ENCODE measurements at places on chromosomes 1 and 21.
A peak's percentile ranks its signal among the peaks of the same experiment; 100 is the strongest.

- no peak for DNase-seq
Measured at GRCh38 chr1:172500207-172500606, 32.7 kb upstream of the SUCO start.

- no peak for DNase-seq
Measured at GRCh38 chr1:64975127-64975526, 8.8 kb upstream of the JAK1 start.

- no peak for DNase-seq
Measured at GRCh38 chr1:66147226-66147835, 354.6 kb downstream of the PDE4B start.

DNA sequence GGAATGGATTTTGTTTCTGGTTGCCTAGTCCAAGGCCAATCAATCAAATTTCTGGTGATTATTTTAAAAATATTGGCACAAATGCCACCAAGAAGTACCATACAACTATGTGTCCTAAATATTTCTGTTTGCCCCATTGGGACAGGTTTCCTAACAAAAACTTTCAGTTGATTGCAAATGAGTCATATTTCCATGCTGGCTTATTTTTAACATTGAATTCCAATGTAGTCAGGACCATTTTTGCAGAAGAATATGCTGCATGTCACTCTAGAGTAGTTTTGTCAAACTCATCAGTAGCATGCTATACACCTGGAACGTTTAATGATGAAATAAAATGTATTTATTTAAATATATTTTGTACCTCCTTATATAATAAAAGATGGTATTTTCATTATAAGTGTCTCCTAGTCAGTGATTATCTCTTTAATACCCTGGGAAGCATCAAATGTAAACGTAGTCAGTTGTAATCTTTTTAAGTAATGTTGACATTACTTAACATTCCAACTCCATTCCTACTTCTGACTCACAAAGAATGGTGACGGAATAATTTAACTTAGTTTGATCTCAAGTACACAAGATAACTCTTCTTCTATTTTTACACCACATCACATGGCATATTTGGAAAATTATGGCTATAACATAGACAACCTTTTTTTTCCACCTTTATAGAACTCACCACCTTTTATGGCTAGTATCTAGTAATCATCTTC is 39.0 kb upstream of the USH2A start:
- no peak for DNase-seq

DNA sequence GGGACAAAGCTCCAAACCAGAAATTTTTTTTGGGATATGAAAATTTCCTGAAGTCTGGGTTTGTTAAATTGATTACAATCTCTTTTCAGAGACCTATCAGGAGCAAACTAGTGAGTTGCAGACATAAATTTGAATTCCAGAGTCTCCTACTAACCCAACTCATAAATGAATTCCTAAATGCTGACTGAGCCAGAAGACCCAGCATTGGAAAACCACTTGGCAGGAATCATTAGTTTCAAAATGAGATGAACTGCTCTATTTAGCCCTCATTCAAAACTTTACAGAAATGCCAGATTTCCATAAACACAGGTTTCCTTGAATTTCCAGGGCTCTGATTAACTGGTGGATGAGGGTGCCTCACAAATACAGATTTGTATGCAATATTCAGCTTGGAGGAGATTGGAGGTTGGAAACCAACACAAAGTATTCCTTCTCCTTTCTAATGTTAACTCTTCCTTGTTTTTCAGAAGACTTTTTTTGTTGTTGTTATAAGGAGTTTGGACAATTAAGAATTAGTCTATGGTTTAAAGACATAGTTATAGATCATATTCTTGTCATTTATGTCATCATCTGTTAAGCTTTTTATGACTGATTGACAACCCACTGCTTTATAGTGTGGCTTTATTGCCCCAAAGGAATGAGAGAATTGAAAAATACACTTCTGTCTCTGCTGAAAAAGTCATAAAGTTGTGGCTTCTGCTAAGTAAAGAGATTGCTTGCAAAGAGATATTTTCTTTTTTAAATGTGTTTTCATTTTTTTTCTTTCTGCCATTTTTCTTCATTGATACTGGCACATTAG is 222.8 kb downstream of the HLX start:
- no peak for DNase-seq

DNA sequence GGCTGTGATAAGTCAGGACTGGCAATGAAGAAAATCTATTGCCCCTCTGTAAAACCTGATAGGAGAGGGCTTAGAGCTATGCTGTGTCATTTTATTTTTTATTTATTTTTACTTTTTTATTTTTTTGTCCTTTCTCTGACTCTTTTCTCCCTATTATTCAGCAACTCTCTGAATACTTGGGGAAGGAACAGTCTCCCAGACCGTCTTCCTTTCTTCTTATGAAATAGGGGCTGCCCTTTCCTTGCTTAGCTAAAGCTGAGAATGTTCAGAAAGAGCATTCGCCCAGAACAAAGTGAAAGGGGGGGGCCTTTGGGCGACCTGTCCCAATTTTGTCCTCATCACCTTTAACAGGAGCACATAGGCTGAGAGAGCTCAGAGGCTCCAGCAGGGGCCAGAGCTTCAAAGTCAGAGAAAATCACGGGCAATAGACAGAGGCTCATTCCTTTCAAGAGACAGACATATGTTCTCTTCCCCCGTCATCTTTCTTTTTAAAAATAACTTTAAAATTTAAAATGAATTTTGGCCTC is 80.9 kb downstream of the RNF220 start:
- DNase-seq, result no peak

DNA sequence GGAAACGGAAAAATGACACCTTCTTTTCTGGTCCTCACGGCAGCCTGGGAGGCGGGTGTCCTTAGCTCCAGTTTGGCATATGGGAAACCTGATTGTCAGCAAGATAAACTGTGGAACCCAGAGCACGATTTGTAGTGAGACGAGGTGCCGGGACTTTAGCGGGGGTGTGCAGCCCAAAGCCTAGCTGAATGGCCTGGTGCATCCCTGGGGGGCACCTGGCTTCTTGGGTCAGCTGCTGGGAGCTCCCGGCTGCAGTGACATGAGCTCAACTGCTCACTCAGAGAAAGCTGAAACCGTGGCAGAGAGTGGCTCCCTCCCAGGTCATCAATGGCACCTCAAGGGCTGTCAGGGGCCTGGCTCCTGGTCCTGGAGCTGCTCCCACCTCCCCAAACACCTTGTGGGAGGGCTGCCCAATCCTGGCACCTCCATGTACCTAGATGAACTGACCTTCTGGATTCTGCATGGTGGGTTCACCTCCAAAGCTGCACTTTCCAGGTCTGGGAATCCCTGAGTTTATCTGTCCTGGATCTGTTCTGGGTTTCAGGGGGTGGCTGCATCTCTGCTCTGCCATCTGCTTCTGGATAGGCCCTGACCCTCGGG is 260.5 kb downstream of the MATN1 start:
- no peak for DNase-seq

- no peak for DNase-seq
Measured at GRCh38 chr1:238029126-238029525, 138.4 kb upstream of the ZP4 start.

- DNase-seq, result no peak
Measured at GRCh38 chr1:243686159-243686558, 163.9 kb downstream of the AKT3 start.

DNA sequence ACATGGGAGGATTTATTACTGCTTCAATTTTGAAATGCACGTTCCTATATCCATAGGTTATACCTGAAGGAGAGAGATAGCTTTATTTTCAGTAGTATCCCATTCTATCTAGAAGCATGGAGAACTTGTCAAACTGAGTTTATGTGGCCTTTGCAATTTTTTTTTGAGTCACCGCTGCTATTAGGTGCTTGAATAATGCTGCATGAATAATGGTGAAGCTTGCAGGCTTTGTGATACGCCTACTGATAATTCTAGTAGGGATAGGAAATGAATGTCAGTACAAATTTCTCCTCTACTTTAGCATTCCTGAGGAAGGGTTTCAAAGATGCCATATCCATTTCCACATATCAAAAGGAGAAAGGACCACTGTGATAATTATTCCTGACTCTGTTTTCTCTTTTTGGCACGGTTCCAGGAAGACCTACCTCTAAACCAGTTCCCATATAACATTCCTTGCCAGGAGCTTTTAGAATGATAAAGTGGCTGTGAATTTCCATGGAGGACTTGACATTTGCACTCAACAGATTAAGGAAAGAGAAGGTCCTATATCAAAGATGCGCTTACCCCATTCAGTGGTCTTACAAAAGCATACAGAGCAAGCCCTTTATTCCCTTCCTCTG is 83.5 kb downstream of the SPATA46 start:
- no peak for DNase-seq

GRCh38 chr1:153563991-153564390 is 1.7 kb downstream of the S100A2 start:
- no peak for DNase-seq

GRCh38 chr1:220045356-220046051 is 801 bp downstream of the EPRS1 start:
- peak; percentile 40 for DNase-seq

DNA sequence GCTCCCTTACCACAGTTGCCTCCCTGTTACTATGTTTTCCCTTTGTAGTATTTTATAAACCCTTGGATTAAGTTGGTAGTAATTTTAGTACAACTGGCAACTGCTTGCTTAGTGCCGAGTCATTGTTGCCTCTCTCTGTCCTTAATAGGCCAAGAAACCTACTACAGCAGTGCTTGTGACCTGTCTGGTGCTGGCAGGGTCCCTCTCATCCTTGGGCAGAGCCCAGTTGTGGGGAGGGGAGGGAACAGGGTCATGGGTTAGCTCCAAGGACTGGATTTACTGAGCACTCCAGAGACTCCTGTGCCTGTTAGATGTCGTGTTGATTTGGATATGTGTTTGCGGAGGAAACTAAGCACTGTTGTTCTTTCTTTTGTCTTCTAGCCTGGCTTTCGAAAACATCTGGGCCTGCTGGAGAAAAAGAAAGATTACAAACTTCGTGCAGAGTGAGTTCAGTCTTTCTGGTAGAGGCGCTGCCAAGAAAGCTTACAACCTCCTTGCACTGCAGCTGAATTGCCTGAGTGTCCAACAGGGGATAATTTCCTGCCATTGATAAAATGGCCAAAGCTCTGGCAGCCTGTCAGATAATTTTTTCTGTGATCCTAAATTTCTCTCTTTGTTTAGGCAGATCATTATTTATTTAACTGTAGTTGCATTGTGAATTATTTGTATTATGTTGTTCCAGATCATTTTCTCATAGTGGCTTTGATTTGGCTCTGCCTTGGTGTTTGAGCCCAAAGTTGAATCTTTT is 3.6 kb downstream of the UTP11 start:
- no peak for DNase-seq

DNA sequence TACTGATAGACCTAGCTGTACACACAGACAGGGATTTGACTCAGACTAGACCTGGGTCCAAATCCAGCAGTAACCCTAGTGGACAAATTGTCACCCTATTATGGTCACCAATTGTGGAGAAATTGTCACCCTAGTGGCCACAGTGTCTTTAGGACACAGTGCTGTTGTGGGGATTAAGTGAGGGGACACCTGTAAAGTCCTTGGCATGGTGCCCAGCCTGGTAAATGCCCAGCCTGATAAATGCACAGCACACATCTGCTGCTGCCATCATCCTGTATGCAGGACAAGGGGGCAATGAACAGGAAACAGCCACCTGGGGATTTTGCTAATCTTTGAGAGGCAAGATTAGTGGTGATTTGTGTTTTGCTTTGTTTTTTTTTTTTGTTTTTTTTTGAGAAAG is 2.3 kb downstream of the TMEM61 start:
- no peak for DNase-seq

- DNase-seq, result no peak
Measured at GRCh38 chr1:31809698-31810097, 6.1 kb downstream of the SPOCD1 start.

DNA sequence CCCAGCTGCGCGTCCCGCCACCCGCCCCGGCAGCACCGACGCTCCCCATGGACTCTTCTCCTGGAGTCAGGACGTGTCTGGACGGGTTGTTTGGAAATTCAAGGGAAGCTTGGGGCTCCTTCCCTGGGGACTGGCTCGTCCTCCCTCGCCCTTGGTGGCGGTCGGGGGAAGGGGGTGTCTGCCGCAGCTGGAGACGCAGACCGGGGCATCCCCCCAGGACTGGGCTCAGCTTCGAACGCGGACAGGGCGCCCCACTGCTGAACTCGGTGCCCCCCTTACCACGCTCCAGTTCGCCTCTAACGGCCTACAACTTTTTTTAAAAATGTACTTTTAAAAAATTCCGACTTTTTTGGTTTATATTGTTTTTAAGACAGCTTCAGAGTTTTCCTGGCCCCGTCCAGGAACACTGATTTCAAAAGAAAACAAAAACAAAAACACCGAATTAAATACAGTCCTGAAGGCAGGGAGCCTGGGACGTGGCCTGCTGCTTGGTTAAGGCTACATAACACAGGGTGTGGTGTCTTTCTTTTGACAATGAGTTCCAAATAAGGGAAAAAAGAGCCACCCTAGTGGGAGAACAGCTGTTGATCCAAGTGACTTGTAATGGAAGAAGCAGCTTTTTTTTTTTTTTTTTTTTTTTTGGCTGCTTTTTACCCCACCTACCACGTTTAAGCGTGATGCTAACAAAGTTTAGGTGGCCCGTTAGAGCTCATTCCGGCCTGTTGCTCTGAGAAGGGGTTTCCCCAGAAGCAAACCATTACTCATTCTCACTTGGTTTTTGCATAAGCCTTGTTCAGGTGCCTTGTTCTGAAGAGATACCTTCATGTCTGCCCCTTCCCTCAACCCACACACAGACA is 862 bp upstream of the DIPK1A start:
- DNase-seq, result peak; percentile 90

DNA sequence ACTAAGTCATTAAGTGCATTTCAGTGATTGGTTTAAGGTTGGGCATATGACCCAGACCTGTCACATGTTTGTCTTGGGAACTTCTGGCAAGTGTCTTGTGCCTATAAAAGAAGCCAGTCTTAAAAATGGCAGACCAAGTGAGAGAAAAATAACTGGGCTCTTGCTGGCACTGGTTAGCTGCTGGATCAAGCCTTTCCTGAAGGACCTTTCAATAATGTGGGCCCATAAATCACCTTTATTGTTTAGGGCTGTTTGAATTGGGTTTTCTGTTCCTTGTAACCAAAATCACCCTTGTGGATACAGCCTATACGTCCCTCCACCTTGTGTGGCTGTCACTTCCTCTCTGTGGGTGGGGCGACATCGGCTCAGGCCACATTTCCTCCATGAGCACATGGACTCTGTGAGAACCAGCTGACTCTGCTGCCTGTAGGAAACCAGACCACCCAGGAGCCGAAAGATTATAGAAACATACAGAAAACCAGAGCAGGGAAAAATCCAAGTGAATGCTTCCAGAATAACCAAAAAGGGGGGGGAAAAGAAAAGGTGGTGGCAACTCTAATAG is 25.6 kb upstream of the WNT4 start:
- no peak for DNase-seq

GRCh38 chr1:74654708-74655107 is 18.9 kb downstream of the ERICH3 start:
- no peak for DNase-seq

DNA sequence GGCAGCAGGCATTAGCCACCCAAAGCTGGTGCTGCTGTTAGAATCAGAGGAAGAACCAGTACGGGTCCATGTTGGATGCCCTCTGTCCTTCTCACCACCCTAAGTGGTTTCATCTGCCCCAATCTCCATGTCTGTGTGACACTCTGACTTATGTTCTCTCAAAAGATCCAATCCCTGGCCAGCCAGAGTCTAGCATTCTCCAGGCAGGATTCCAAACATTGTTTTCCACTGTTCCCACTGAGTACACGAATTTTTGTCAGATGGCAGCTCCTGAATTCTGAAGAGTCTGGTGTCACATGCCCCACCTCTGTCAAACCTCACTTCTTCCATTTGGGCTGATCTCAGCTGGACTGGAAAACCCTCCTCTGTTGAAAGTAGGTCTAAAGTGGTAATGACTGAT is 166.0 kb downstream of the DISC1 start:
- DNase-seq, result no peak

Measured in CD4-positive, alpha-beta T cell treated with Interleukin-12 subunit alpha and Interleukin-12 subunit beta, for 1 hour (primary cell).